ENCODE measurements at places on chromosomes 3 and 15.
A peak's percentile ranks its signal among the peaks of the same experiment; 100 is the strongest.

DNA sequence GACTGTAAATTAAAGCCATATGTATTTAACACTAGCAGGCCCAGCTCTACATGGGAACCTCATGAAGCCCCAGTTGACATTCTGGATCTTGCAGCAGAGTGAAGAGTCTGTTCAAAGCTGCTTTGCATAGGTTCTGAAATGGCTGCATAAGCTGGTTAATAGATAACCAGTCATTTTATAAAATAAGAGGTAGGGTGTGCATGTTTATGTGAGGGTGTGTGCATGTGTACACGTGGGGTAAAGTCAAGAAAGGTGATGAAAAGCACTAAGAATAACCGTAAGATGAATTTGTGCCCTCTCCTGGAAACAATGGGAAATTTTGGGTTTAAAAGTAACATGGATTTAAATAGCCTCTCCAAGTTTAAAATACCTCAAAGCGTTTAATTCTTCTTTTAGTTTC is 33.0 kb downstream of the PAQR9 start:
- no peak for DNase-seq

DNA sequence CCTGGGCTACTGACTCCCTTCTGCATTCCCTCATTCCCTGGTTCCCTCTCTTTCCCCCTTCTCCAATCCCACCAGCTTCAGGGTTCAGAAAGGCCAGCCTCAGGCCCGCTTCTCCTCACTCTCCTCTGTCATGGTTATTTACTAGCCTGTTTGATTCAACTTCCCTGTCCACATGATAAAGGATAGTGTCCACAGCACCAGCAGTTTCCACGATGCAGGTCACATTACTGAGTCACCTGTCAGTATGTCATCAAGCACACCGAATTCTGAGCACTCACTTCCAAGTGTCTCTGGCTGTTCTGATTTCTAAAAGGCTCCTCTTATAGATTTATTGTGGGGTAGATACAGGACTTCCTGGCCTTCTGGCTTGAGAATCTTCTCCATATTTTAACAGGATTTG is 96.6 kb upstream of the CTNNB1 start:
- no peak for DNase-seq

GRCh38 chr15:31197497-31198414 is 96.2 kb upstream of the TRPM1 start:
- peak; percentile 53 for DNase-seq

- no peak for DNase-seq
Measured at GRCh38 chr3:123765475-123766128, 118.5 kb downstream of the MYLK start.
